Activated T-helper 2 cell treated with anti-CD3 and anti-CD28 coated beads, Interferon-gamma antibody, Interleukin-2, Interleukin-4, amounts not matched to agents 10 μg/mL and 5 μg/mL and 100 μg/mL, durations not matched to agents 14 hours and 24 hours and 36 hours (primary cell): ENCODE measurements at places on chromosomes 3 and 15. TPM values are rescaled to one million over a fixed set of nuclear protein-coding genes. Genes with fewer than 3 reads are reported as not detected.

The CCDC54 gene
- not detected in 2 replicates for total RNA-seq

The MOBP gene
- total RNA-seq: 0.14 TPM in 1 of 2 replicates, not detected in the other

The CATSPER2 gene
- total RNA-seq: 8.3 and 9.8 TPM in 2 replicates

The CHRNA3 gene
- total RNA-seq: not detected in 2 replicates

GRCh38 chr15:86756688-86757087, 677.0 kb downstream of the AGBL1 start:
- no peak for DNase-seq

DNA sequence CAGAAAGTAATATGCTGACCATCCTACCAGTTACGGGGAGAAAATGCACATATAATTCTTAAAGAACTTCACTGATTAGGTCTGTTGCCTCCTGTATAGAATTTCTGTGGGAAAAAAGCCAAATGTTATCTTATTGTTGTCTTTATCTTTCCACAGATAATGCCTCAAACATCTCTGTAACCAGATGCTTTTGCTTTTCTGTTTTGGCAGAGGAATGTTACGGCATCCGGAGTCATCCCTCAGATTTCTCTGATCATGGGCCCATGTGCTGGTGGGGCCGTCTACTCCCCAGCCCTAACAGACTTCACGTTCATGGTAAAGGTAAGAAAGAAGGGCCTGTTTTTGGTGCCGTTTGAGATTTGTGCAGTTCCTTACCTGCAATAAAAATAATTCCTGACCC, 33.5 kb downstream of the PCCB start:
- no peak for DNase-seq

DNA sequence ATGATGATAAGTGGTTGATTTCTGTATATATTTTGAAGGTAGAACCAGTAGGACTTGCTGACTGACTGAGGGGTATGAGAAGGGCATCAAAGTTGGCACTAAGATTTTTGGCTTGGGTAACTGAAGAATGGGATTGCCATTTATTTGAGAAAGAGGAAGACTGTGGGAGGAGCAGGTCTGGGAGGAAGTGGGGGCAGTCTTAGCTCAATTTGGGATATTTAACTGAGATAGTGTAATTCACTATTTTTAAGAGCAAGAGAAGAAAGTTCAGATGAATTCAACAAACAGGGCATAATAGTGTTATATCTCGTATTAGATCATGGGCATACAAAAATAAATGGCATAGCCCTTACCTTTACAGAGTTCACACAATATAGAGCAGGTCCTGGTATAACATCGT, 1.7 kb downstream of the BUB1B start:
- DNase-seq: no peak

DNA sequence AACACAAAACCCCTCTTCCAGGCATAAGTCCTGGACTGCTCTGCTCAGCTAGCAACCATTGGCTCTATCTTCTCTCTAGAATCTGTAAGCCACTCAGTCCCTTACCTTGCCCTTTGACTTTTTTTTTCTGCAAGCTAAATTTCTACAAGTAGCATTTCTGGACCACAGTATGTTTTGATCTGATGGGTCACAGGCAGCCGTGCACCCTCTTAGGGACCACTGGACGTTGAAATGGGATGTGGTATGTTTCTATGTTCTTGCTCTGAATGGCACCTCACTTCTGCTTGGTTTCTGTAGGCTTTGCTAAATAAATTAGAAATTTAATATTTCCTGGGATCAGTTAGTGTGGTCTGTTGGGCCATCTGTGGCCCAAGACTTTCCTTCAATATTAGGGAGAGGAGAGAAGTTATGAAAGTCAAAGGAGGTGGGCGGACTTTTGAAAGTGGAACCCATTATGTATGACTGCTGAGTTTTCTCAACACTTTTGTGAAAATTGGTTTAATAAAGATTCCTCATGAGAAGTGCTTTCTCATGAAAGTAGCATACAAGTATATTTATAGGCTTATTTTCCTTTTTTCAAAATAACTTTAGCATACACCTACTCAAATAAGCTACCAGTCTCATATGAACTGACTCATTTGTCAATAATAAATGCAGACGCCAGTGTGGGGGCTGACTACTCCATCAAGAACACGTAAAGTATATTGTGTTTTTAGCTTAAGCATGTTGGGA, 18.4 kb upstream of the TIPARP start:
- no peak for DNase-seq
